Upper lobe of right lung (tissue), 1 donor: ENCODE measurements at places on chromosomes 7 and 10. TPM values are rescaled to one million over a fixed set of nuclear protein-coding genes. Genes with fewer than 3 reads are reported as not detected.
A peak's percentile ranks its signal among the peaks of the same experiment; 100 is the strongest.

Gene AKR1C2
- 22.5 TPM for total RNA-seq

DNA sequence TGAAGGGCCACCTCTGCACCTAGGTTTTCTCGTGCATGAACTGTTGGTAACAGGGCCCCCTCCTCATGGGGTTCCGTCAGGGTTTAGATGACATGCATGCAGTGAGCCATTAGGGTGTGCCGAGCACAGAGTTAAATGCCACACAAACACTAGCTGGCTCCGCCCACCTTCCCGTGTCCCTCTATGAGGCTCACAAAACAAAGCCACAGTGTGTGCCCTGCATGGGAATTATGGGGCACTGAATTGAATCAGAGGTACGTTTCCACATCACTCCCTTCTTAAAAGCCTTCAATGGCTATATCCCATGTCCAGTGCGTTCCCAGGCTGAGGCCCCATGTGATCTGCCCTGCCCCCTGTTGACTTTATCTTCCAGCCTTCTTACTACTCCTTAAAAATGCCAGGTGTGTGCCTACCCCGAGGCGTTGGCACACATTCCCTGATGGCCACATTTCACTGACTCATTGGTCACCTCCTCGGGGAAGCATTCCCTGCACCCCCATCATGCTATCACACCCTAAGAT is 35.7 kb downstream of the GSDME start:
- DNase-seq: no peak
- no peaks in the 10 kb centered on the region for H3K27me3 ChIP-seq
- no peak overlapping the region for H3K27ac ChIP-seq

DNA sequence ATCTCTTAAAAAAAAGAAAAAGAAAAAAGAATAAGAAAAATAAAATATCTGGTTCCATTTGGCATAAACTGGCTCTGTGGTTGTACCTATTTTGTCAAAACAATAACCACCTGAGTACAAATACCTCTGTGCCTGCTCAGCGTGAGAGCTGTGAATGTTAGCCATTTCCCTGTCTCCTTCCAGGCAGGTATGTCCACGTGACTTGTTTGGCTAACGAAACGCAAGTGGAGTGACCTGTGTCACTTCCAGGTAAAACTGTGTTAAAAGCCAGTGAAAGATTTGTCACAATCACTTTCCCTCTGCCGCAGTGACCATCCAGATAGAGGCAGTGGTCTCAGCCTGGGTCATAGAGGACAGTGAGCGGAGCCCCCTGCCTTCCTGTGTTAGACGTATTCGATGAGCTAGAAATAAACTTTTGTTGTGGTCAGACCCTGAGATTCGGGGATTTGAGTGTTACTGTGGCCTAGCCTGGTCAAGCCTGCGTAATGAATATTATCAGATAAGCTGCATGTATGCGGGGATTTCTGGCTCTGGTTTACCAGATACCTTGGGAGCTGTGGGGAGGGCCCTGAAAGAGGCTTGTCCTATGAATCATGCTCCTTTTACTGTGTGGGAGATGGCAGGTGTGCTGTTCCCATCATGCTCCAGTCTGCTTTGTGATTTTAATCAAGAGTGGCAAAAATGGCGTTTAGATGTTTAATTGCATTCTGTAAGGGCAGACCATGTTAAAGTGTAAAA is 3.8 kb downstream of the PTER start:
- H3K4me1 ChIP-seq: peaks cover 26% of the 10 kb centered on the region
- peak overlapping the region; percentile 63 for H3K27ac ChIP-seq
- DNase-seq: no peak

GRCh38 chr7:96308253-96308949 is 13.5 kb downstream of the SLC25A13 start:
- no peak for DNase-seq
- H3K36me3 ChIP-seq: no peaks in the 10 kb centered on the region
- no peaks in the 10 kb centered on the region for H3K27me3 ChIP-seq

GRCh38 chr10:104273286-104273685 is 4.3 kb downstream of the GSTO2 start:
- no peak overlapping the region for H3K4me3 ChIP-seq
- H3K36me3 ChIP-seq: peaks cover 1% of the 10 kb centered on the region
- no peak for DNase-seq
- peaks cover 3% of the 10 kb centered on the region for H3K4me1 ChIP-seq
- no peak overlapping the region for H3K27ac ChIP-seq
- H3K27me3 ChIP-seq: no peaks in the 10 kb centered on the region

DNA sequence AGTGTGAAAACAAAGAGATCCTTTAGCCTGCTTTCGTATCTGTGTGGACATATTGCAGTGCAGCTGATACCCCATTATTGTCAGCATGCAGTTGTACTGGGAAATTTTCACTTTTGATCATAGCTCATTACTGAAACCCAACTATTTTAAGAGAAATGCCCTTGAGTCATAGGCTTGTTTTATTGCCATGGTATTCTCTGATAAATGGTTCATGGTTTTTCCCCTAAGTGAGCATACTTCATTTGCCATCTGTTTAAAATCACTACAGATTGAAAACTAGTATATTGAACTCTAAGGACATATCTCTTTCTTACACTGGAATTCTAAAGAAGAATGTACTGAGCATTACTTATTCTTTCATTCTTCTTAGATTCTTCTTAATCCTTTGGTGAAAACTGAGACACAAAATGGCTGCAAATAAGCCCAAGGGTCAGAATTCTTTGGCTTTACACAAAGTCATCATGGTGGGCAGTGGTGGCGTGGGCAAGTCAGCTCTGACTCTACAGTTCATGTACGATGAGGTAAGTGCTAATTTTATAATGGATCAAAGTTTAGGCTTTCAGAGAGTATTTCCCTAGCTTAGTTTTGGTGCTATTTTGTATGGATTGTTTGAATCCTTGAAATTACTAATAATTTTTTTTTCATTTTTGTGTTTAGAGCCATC is 63.0 kb downstream of the RALA start:
- peaks cover 25% of the 10 kb centered on the region for H3K36me3 ChIP-seq
- H3K27ac ChIP-seq: no peak overlapping the region
- DNase-seq: no peak
